Activated CD4-positive, alpha-beta memory T cell treated with anti-CD3 and anti-CD28 coated beads, Interleukin-2, amount 10 ng/mL, durations not matched to agents 7 days and 5 days (primary cell): ENCODE measurements at places on chromosomes 16 and 17. TPM values are rescaled to one million over a fixed set of nuclear protein-coding genes. Genes with fewer than 3 reads are reported as not detected.

Gene HMOX2
- 83.4 TPM for total RNA-seq

Gene CCL17
- not detected for total RNA-seq

Gene ZNF267
- 86.2 TPM for total RNA-seq

Gene SPATA22
- total RNA-seq, result not detected

Gene ZNF750
- total RNA-seq, result not detected

Gene FNDC8
- total RNA-seq, result not detected

Gene LGALS3BP
- total RNA-seq, result 209 TPM

Gene KRT13
- not detected for total RNA-seq

Gene NSF
- 48.6 TPM for total RNA-seq

DNA sequence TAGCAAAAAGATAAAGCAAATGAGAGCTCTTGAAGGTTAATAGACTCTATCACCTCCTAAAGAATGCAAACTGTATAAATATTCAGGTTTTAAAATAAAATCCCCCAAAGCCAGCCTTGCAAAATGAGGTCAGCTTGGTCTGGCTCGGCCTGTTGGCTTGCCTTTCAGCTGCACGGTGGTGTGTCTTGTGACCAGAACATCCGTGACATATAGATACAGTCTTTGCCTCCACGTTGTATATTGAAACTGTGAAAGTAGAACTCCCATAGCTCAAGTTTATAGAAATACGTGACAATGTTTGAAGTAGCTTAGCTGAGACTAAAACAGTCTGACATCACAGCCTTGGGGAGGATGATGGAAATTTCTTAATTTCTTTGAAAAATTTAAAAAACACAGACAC lies 236.6 kb upstream of the MYOCD start:
- no peak overlapping the region for H3K4me3 ChIP-seq
- no peak for DNase-seq
- no peaks in the 10 kb centered on the region for H3K36me3 ChIP-seq
- H3K27ac ChIP-seq, result no peak overlapping the region
- H3K4me1 ChIP-seq, result no peaks in the 10 kb centered on the region

DNA sequence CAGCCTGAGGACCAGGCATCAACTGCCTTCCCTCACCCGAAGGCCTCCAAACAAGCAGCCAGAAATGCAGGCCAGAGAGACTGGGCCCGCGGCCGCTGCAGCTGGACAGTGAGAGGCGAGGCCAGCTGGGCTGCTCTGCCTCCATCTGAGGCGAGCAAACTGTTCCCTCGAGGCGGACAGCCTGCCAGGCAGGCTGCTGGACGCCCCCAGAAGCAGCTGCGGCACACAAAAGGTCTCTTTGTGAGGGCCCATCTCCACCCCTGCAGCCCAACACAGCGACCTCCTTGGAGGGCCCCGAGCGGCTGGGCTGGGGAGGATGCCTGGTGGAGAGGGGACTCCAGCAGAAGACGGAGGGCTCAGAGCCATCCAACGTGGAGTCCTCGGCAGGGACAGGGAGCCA lies 4.7 kb downstream of the CORO7 start:
- no peak for DNase-seq
- peaks cover 58% of the 10 kb centered on the region for H3K4me1 ChIP-seq
- H3K36me3 ChIP-seq, result peaks cover 73% of the 10 kb centered on the region
- H3K27ac ChIP-seq, result no peak overlapping the region
- no peak overlapping the region for H3K4me3 ChIP-seq
- no peaks in the 10 kb centered on the region for H3K27me3 ChIP-seq

DNA sequence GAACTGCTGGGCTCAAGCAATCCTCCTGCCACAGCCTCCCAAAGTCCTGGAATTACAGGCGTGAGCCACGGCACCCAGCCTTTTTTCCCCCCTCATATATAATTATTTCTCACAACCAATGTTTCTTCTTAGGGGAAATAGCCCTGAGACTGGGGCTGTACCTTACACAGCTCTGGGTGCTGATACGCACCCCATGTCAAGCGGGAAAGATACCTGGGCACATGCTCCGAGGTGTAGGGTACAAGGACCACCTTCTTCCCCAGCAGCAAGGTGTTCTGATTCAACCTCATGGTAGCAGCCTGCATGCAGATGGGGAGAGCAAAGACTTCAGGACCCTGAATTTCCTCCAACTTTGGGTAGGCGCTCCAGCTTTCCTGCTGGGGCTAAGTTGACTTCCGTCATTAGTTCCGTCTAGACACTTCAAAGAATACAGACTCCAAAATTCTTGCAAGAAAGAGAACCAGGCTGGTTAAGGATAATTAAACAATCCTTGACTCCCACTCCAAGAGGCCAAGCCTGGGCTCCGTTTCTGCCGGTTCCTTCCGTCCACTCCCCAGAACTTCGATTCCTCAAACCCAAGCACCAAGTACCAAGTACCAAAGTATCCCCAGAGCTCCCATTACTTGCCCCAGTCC lies 619 bp downstream of the NAT9 start:
- DNase-seq, result no peak
- H3K4me1 ChIP-seq, result peaks cover 64% of the 10 kb centered on the region
- peak overlapping the region; percentile 99 for H3K4me3 ChIP-seq
- H3K27me3 ChIP-seq, result no peaks in the 10 kb centered on the region
- H3K36me3 ChIP-seq, result peaks cover 58% of the 10 kb centered on the region

GRCh38 chr17:42005166-42005565 lies 12.1 kb downstream of the DNAJC7 start:
- H3K27ac ChIP-seq, result no peak overlapping the region
- no peak for DNase-seq
- no peaks in the 10 kb centered on the region for H3K27me3 ChIP-seq
- H3K36me3 ChIP-seq, result peaks cover 41% of the 10 kb centered on the region

DNA sequence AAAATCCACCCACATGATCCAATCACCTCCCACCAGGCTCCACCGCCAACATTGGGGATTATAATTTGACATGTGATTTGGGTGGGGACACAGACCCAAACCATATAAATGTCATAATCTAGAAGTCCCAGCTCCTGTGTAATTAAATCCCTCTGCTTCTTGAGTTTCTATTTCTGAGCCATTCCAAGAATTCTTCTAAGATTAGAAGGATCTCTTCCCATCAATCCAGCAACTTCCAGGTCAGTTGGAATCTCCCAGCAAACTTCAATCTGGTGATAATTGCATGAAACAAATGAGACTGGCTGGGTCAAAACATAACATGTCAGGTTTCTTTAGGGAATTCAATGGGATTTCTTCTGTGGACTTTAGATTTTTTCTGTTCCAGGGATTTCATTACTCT lies 127.8 kb upstream of the CDH5 start:
- H3K4me3 ChIP-seq, result no peak overlapping the region
- no peaks in the 10 kb centered on the region for H3K4me1 ChIP-seq
- no peak overlapping the region for H3K27ac ChIP-seq
- H3K27me3 ChIP-seq, result no peaks in the 10 kb centered on the region

- H3K27me3 ChIP-seq, result no peaks in the 10 kb centered on the region
- H3K36me3 ChIP-seq, result no peaks in the 10 kb centered on the region
- no peak overlapping the region for H3K4me3 ChIP-seq
- no peak for DNase-seq
Measured at GRCh38 chr16:59013930-59014329, 279.8 kb upstream of the GOT2 start.

DNA sequence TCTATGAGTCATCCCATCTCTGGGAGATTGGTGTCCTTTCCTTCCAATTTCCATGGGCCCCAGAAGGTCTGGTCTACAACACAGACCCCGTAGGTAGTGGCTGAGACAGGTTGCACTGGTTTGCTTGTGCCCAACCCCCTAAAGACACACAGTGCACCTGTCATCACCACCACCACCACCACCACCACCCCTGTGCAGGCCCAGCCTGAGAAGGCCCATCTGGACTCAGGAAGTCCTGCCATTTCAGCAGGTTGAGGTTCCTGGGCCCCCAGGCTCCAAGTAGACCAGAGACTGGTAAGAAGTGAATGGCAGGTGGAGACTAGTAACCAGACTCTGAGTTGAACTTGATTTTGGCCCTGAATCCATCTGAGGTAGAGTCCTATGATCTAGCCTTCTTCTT lies 25.9 kb upstream of the PHB1 start:
- no peak for DNase-seq
- H3K4me1 ChIP-seq, result no peaks in the 10 kb centered on the region
- H3K36me3 ChIP-seq, result no peaks in the 10 kb centered on the region
- H3K27me3 ChIP-seq, result peaks cover 52% of the 10 kb centered on the region

- H3K27ac ChIP-seq, result no peak overlapping the region
- H3K4me3 ChIP-seq, result no peak overlapping the region
- H3K27me3 ChIP-seq, result no peaks in the 10 kb centered on the region
- H3K36me3 ChIP-seq, result peaks cover 8% of the 10 kb centered on the region
Measured at GRCh38 chr17:39929646-39930407, 2.3 kb downstream of the LRRC3C start.

GRCh38 chr17:53837131-53837530 lies 14.4 kb downstream of the KIF2B start:
- H3K36me3 ChIP-seq, result no peaks in the 10 kb centered on the region
- H3K27ac ChIP-seq, result no peak overlapping the region
- no peaks in the 10 kb centered on the region for H3K4me1 ChIP-seq
- no peak for DNase-seq
- H3K27me3 ChIP-seq, result no peaks in the 10 kb centered on the region
- no peak overlapping the region for H3K4me3 ChIP-seq

DNA sequence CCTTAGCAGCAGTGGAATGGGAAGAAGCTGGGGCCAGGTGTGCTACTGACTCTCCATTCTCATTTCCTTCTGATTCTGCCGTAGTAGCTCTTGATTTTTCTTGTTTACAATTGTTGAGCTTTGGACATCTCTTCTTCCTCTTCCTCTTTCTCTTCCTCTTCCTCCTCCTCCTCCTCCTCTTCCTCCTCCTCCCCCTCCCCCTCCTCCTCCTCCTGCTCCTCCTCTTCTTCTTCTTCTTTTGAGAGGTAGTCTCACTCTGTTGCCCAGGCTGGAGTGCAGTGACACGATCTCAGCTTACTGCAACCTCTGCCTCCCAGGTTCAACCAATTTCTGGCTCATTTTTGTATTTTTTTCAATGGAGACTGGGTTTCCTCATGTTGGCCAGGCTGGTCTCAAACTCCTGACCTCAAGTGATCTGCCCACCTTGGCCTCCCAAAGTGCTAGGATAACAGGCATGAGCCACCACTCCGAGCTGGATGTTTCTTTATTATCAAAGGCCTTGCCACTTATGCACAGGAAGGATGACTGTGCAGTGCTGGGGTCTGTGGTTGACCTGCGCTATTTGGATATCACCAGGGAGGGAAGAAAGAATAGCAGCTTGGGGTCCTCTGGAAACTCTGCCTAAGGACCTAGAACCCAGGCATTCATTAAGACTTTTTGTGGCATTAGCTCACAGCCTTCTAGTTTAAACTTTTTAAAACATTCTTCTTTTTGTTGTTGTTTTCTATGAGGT lies 127.8 kb upstream of the KCNJ16 start:
- H3K36me3 ChIP-seq, result no peaks in the 10 kb centered on the region
- no peaks in the 10 kb centered on the region for H3K27me3 ChIP-seq
- DNase-seq, result no peak
- no peak overlapping the region for H3K4me3 ChIP-seq
- H3K27ac ChIP-seq, result no peak overlapping the region
- no peaks in the 10 kb centered on the region for H3K4me1 ChIP-seq

GRCh38 chr16:50235581-50235980 lies 30.8 kb upstream of the ADCY7 start:
- H3K4me1 ChIP-seq, result peaks cover 5% of the 10 kb centered on the region
- no peak overlapping the region for H3K27ac ChIP-seq
- peaks cover 7% of the 10 kb centered on the region for H3K27me3 ChIP-seq
- no peak overlapping the region for H3K4me3 ChIP-seq
- no peak for DNase-seq
- peaks cover 6% of the 10 kb centered on the region for H3K36me3 ChIP-seq

- H3K27ac ChIP-seq, result no peak overlapping the region
- no peak for DNase-seq
- H3K27me3 ChIP-seq, result no peaks in the 10 kb centered on the region
- H3K4me1 ChIP-seq, result no peaks in the 10 kb centered on the region
- H3K4me3 ChIP-seq, result no peak overlapping the region
Measured at GRCh38 chr17:64534187-64534586, 27.4 kb downstream of the CEP95 start.

GRCh38 chr16:29311461-29312344 lies 94.8 kb downstream of the NPIPB11 start:
- no peak overlapping the region for H3K4me3 ChIP-seq
- H3K27ac ChIP-seq, result no peak overlapping the region
- no peaks in the 10 kb centered on the region for H3K36me3 ChIP-seq
- H3K27me3 ChIP-seq, result no peaks in the 10 kb centered on the region
- H3K4me1 ChIP-seq, result no peaks in the 10 kb centered on the region

DNA sequence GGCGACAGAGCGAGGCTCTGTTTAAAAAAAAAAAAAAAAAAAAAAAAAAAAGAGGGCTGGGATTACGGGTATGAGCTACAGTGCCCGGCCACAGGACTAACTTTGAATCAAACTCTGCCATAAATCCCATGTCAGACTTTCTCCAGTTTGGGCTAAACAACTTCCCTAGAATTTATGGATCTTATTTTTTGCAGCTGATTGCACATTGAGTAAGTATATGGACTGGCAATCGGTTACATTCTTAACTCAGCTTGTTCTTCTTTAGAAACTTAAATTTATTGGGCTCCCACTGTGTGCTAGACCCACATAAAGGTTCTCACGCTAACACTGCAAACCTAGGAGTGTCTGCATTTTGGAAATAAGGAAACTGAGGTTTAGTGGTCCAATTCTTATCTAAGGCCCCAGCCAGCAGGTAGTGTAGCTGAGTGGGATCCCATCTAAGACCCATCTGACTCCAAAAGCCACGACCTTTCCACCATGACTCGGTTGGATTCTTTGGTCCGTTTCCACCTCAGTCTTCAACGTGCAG lies 718 bp upstream of the CBFB start:
- peak overlapping the region; percentile 92 for H3K27ac ChIP-seq
- peak overlapping the region; percentile 93 for H3K4me3 ChIP-seq
- H3K27me3 ChIP-seq, result no peaks in the 10 kb centered on the region
- no peak for DNase-seq

GRCh38 chr17:73071066-73071999 lies 21.2 kb downstream of the SLC39A11 start:
- DNase-seq, result no peak
- peaks cover 26% of the 10 kb centered on the region for H3K36me3 ChIP-seq
- no peaks in the 10 kb centered on the region for H3K4me1 ChIP-seq
- H3K27ac ChIP-seq, result no peak overlapping the region
- no peaks in the 10 kb centered on the region for H3K27me3 ChIP-seq
- H3K4me3 ChIP-seq, result no peak overlapping the region

GRCh38 chr16:72214821-72215220 lies 42.9 kb upstream of the PMFBP1 start:
- H3K36me3 ChIP-seq, result no peaks in the 10 kb centered on the region
- peaks cover 4% of the 10 kb centered on the region for H3K27me3 ChIP-seq
- no peak overlapping the region for H3K4me3 ChIP-seq
- H3K27ac ChIP-seq, result no peak overlapping the region
- DNase-seq, result no peak

GRCh38 chr17:49890852-49891251 lies 43.0 kb upstream of the TAC4 start:
- no peak overlapping the region for H3K27ac ChIP-seq
- no peak for DNase-seq
- H3K4me3 ChIP-seq, result no peak overlapping the region

GRCh38 chr16:67216612-67217490 lies 10.1 kb upstream of the TMEM208 start:
- no peak for DNase-seq
- H3K36me3 ChIP-seq, result no peaks in the 10 kb centered on the region
- no peak overlapping the region for H3K27ac ChIP-seq
- H3K4me1 ChIP-seq, result peaks cover 12% of the 10 kb centered on the region

- no peak overlapping the region for H3K4me3 ChIP-seq
- DNase-seq, result no peak
- peaks cover 15% of the 10 kb centered on the region for H3K36me3 ChIP-seq
- peaks cover 70% of the 10 kb centered on the region for H3K27me3 ChIP-seq
- no peak overlapping the region for H3K27ac ChIP-seq
Measured at GRCh38 chr17:7443499-7444485, 1.1 kb upstream of the CHRNB1 start.

GRCh38 chr16:85527042-85527766 lies 85.9 kb upstream of the GSE1 start:
- H3K4me3 ChIP-seq, result no peak overlapping the region
- H3K36me3 ChIP-seq, result no peaks in the 10 kb centered on the region
- H3K27me3 ChIP-seq, result peaks cover 3% of the 10 kb centered on the region
- no peak overlapping the region for H3K27ac ChIP-seq
- no peaks in the 10 kb centered on the region for H3K4me1 ChIP-seq
- no peak for DNase-seq
